ENCODE measurements at places on chromosomes 16 and 17.
A peak's percentile ranks its signal among the peaks of the same experiment; 100 is the strongest.

DNA sequence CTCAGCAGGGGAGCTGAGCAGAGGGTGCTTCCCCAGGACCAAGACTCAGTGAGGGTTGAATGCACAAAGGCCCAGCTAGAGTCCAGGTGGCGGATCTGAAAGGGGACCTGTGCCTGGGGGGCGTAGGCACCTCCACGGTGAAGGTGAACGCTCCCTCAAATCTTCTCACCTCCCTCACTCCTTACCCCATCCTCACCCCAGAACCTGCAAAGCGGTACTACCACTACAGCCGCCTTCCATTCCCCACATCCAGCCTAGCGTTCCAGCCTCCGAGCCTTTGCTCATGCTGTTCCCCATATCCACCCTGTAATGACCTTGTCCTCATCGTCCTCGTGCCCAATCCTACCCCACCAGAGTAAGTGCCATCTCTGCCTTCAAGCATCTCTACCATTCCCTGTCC, 30.6 kb downstream of the TRPV3 start:
- DNase-seq, result no peak

- DNase-seq, result no peak
These were observed 196.4 kb upstream of the KIF2B start for GRCh38 chr17:53626286-53626685.

DNA sequence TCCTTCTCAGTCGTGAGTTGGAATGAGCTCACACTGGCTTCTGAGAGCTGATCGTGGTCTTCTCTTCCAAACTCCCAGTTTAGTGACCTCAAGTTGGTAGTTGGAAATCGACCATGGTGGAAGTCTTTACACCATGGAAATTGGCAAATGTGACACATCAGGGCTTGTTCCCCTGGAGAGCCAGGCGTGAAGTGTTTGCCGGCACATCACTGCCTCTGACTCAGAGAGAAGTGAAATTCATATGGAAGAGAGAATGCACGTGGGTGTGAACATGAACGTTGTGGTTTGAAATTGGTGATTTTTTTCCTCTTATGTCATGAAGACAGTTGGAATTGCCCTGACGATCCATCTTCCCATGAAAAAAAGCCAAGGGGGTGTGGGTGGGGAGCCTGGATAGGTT, 47.4 kb downstream of the AXIN2 start:
- no peak for DNase-seq

DNA sequence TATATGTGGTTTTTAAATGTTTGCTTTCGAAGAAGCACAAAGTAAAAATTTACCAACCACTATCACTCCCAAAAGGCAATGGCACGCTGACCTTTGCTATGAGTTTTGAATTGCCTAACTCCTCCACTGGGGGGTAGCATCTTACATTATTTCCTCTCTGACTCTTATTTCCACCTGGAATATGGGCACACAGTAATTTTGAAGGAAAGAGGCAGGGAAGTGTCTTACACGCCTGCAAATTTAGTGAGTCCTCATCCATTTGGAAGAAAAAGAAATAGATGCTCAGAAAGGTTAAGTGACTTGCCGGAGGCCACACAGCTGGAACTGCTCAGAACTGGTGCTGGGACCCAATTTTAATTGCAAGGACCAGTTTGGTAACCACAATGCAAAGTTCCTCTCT, 29.9 kb upstream of the IRX6 start:
- no peak for DNase-seq

GRCh38 chr17:21214777-21215541, 998 bp upstream of the TMEM11 start:
- DNase-seq, result peak; percentile 50

DNA sequence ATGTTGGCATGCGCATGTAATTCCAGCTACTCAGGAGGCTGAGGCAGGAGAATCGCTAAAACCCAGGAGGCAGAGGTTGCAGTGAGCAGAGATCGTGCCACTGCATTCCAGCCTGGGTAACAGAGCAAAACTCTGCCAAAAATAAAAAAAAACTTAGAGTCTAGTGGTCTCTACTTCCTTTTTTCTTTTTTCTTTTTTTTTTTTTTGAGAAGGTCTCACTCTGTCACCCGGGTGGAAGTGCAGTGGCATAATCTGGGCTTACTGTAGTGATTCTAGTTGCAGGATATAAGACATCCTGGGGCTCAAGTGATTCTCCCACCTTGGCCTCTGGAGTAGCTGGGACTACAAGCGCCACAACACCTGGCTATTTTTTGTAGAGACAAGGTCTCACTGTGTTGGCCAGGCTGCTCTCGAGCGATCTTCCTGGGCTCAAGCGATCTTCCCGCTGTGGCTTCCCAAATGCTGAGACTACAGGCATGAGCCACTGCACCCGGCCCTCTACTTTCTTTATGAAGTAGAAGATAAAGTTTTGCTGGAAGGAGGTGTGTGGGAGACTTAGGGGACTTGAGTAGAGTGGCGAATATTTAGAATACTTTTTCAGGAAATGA, 47.9 kb upstream of the TAOK1 start:
- peak; percentile 36 for DNase-seq

DNA sequence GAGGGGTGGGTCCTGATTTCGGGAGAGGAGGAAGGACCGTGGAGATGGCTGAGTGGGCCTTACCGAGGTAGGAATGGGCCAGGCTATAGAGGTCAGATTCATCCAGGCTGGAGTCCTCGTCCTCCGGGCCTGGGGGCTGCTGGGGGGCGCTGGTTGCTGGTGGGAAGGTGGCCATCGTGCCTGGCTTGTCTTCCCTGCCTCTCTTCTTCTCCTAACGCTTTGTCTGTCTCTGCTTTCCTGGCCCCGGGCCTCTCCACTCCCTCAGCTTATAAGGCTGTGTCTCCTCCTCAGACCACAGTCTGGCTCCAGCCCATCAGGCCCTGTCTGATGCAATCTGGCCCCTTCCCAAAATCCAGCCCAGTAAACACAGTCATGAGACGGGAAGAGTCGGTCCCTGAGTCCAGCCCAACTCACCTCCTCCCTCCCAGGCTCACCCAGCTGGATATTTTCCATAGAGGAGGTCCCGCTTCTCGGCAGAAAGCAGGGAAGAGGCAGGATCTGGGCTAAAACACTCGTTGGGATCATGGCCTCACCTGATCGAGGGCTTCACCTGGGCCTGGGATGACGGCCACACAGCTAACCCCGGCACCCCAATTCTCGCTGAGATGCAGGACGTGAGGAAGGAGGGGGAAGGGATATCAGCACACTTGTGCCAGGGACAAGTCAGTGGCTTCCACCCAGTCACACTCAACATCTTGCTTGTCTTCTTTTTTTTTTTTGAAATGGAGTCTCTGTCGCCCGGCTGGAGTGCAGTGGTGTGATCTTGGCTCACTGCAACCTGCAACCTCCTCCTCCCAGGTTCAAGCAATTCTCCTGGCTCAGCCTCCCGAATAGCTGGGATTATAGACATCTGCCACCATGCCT, at the start of gene NUPR1:
NUPR1 (minus strand) TSS at position 242 of the 864 bp plus-strand sequence; CDS start at position 175, 67 bp downstream.
- no peak for DNase-seq

- DNase-seq, result no peak
These were observed 1.2 kb downstream of the SCPEP1 start for GRCh38 chr17:56979091-56979480.

DNA sequence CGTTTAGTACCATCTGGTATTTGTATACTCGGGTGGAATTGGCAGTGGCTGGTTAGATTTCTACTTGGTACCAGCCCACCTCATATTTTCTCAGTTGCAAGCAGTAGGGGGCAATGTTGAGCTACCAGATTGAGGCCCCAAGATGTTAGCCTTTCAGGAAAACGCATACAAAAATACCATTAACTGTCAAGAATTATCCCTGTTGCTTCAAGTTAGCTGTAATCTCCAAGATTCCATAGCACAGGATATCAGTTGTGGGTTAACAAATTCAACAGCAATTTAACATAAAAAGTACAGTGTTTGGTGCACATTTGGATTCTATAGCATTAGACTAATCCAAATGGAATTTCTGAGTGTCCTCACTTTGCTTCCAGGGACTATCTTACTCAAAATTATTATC, 188.2 kb downstream of the FTO start:
- peak; percentile 59 for DNase-seq

GRCh38 chr17:45394091-45394490, 38.6 kb downstream of the ARHGAP27 start:
- DNase-seq, result no peak

- DNase-seq, result no peak
These were observed 30.7 kb downstream of the AKAP10 start for GRCh38 chr17:19946921-19947320.

Data from common myeloid progenitor, CD34-positive (primary cell).